NCI-H2081 (cell line): ENCODE measurements at places on chromosomes 5 and 9.
A peak's percentile ranks its signal among the peaks of the same experiment; 100 is the strongest.

- no peak for DNase-seq
Observed at GRCh38 chr9:119763260-119763659, 394.0 kb upstream of the BRINP1 start.

DNA sequence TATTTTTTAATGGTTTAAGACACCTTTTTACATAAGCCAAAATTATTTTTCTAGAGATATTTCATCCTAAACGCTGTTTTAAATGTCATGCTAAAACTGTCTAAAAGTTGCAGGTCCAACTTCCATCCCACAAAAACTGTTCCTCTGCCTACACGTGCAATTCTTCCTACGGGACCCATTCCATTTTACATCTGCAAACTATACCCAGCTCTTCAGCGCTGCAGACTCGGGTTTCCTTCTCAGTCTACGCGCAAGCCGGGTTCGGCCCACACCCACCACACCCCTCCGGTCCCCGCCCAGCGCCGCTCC, 8.7 kb downstream of the RANBP6 start:
- DNase-seq: peak; percentile 89

DNA sequence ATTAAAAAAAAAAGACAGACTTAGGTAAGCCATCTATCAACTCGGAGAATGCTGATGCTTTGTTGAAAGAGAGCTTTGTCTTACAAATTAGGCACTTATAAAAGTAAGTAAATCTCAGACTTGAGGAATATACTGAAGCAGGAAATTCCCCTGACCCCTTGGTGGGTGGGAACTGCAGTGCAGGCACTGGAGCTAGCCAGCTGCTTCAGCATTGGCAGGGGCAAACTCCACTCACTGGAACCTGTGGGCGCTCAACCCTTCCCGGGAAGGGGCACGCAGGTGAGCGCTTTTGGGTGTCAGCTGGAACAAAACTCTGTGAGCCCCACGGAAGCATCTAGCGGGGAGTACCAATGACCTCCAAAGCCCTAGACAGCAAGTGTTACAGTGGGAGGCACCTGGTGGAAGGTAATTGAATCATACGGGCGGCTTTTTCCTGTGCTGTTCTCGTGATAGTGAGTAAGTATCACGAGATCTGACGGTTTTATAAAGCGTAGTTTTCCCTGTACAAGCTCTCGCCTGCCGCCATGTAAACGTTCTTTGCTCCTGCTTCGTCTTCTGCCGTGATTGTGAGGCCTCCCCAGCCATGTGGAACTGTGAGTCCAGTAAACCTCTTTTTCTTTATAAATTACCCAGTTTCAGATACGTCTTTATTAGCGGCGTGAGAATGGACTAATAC, 628.0 kb upstream of the CDH18 start:
- no peak for DNase-seq

- no peak for DNase-seq
Observed at GRCh38 chr9:72826996-72827949, 125.6 kb downstream of the ALDH1A1 start.

- no peak for DNase-seq
Observed at GRCh38 chr5:117160391-117160790, 585.8 kb upstream of the SEMA6A start.

GRCh38 chr5:164237486-164237885, 732.1 kb downstream of the MAT2B start:
- DNase-seq: no peak

DNA sequence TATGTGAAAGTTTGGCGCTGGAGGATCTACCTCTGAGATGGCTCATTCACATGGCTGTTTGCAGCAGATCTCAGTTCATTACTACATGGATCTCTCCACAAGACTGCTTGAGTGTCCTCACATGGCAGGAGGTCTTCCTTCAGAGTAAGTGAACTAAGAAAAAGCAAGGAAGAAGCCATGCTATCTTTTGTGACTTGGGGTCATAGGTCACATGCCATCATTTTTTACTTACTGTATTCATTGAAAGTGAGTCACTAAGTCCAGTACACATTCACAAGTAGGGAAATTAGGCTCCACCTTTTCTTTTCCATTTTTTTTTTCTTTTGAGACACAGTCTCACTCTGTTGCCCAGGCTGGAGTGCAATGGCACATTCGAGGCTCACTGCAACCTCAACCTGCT, 8.7 kb upstream of the CDKN2AIPNL start:
- DNase-seq: no peak

GRCh38 chr9:83182071-83182470, 119.1 kb upstream of the RASEF start:
- DNase-seq: no peak

- DNase-seq: no peak
Observed at GRCh38 chr9:72396247-72397091, 31.5 kb upstream of the ZFAND5 start.

DNA sequence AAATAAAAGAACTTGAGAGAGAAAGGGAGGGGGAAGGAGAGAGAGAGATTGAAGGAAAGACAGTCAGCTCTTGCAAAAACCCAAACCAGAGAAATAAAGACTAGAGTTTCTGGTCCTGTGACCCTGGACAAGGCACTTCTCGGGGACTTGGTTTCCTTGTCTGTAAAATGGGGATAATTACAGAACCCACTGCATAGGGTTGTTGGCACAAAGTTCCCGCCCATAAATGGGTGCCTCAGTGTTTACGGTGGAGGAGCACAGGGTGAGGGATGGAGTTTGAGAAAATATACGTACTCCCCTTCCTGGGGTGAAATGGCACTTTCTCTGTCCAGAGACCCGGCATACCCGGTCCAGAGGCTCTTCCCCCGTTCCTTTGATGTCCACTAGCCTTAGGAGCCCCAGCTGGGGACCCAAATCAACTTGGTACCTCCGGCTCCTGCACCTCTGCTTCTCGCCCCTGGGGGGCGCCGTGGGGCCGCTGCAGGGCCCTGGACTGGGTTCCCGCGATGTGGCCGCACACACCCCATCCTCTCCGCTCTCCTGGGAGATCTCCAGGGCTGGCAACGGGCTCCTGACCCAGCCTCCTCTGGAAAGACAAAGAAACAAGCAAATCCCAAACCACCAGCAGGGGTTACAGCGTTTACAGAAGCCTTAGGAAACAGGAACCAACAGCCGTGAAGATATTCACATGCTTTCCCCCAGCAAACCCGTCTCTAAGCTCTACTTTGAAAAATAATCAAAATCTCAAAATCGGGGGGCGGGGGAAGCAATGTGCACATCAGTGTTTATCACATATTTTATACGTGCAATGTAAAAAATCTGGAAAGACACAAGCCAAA, 26.3 kb downstream of the PTGES start:
- DNase-seq: peak; percentile 75

DNA sequence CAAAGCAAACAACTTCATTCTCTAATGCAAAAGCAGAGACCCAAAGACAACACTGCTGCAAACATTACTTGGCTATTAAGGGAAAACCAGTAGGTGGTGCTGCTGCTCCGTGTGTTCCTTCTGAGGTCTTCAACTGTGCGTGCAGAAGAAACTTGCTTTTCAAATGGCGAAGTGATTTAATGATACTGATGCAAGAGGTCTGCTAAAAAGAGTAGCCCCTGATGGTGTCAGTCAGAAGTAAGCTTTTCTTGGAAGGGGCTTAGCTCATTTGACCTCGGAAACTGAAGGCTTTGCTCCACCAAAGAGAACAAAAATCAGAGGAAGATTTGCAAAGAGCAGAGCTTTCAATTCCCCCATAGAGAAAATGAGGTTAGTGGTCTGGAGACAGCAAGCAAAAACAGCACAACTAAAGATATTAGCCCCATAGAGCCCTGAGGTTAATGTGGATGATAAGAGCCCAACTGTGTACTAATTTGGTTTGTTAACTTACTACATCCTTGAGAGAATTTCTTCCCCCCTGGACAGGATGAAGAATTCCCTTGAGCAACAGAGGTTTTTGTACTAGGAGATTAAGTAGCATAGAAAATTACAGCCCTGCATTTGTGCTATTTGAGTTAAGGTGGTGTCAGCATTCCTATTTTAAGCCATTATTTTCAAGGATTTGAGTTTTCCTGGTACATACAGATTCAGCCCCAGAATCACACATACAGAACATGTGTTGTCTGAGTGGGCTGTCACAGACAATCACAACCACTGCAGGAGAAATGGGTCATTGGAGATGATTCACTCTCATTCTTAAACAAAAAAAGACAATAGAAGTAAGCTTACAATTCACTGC, 153.2 kb upstream of the C9orf72 start:
- DNase-seq: peak; percentile 88

- DNase-seq: no peak
Observed at GRCh38 chr5:74631081-74631953, 9.2 kb downstream of the ENC1 start.

GRCh38 chr9:77800924-77801551, 152.9 kb upstream of the GNA14 start:
- DNase-seq: no peak

DNA sequence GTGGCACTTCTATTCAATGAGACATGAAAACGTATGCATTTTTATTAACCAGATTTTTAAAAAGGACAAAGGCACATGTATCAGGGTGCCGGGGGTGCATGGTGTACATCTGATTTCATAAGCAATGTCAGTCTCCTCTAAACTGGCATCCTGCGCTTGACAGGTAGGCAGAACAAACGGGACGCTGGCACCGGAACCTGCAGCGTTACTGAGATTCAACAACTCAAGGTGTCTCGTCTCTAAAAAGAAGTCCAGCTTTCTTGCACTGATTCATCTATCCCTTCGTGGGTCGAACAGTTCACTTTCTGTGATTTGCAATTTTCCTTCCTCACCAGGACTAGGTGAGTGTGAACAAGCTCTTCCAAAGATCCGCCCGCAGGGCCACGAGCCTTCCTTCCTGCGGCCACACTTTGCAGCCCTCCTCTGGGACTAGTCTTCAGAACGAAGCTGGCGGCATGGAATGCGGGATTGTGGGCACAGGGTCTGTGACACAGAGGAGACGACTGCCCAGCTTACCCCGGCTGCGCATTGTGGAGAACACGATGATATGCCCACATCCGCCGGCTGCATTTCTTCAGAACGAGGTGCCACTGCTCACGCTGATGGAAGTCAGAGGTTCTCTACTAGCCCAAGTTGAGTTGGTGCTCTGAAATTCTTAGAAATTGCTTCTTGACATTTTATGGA, 7.2 kb downstream of the SLC6A3 start:
- no peak for DNase-seq

DNA sequence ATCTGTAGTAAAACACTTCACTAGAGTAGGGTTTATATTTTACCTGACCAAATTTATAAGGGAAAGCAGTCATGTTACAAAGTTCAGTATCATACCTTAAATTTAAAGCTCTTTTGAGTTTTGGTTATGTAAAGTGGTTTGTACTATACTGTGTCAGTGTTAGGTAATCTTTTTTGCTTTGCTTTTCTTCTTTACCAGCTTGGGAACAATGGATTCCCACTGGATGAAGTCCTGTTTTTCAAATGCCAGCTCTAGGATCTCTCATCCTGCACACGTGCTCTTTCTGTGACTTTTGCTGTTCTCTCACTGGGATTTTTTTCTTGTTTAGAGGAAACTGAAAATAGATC, 15.9 kb downstream of the CYSTM1 start:
- DNase-seq: no peak

GRCh38 chr5:174312641-174313040, 267.1 kb downstream of the NSG2 start:
- DNase-seq: no peak

DNA sequence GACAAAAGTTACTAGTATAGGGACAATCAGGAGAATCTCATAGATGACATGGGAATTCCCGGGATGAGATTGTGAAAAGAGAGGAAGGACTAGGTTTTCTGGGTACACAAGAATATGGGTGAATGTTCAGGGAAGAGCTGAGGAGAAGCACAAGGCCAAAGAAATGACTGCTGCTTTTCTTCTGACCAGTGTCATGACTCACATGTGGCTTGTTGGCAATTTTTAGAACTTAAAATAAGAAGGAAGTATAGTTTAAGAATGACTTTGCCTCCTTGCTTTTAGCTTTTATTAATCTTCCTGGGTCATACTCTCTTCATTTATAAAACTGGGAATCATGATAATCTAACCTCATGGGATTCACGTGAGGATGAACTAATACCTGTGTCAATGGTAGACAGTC, 652.4 kb upstream of the MEF2C start:
- no peak for DNase-seq

- no peak for DNase-seq
Observed at GRCh38 chr5:118698774-118699173, 289.6 kb downstream of the DTWD2 start.

DNA sequence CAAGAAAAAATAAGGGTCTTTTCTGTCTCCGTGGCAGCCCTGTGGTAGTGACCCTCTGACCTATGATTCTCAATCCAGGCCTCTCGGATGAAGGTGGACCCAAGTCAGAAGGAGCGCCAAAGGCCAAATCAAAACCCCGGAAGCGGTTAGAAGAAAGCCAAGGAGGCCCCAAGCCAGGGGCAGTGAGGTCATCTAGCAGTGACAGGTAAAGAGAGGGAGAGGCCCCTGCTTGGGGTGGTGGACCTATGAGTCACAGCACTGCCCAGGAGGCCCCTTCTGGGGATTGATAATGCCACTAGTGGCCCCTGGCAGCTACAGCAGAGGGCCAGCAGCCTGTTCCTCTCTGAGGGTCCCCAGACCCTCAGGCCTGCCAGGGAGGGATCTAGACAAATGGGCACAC, 6.4 kb upstream of the SLC2A8 start:
- DNase-seq: no peak

DNA sequence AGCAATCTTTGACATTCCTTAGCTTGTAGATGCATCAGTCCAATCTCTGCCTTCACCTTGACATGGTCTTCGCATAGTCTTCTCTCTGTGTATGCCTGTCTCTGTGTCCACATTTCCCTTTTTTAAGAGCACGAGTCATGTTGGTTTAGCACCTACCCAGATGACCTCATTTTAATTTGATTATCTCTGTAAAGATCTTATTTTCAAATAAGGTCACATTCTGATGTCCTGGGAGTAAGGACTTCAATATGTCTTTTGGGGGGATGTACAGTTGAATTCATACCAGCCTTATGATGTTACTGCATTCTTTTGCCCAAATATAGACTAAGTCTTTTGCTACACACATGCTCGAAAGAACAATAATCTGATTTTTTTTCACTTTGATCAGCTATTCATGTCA, 6.9 kb downstream of the KCTD16 start:
- DNase-seq: no peak

- DNase-seq: no peak
Observed at GRCh38 chr5:180785794-180786221, 16.8 kb downstream of the MGAT1 start.

DNA sequence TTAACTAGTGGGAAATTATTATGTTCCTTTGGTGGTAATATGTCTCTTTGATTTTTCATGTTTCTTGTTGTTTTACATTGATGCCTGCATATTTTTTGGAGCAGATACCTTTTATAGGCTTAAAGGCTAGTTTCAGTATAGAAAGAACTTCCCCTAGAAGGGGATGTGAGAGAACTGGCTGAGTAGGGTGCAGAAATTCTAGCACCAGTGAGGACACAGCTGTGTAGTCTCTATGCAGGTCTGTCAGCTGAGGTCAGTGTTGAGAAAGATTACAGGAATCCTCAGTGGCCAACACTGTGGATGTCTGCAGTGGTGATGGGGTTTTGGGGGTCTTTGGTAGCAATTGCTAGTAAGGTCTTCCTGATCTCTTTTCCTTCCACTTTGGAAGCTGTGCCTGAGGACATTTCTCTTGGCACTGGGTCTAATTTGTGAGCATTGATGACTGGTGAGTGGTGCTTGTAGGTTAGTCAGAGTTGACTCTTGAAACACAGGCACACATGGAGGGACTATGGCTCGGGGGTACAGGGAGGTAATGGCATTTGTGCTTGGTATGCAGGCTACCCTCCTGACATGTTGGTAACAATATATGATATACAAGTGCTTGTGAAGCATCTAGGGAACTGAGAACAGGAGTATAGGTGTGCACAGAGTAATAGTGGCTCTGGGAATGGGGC, 221.4 kb downstream of the SPATA31D1 start:
- no peak for DNase-seq
